ENCODE measurements at places on chromosomes 11 and 22.

- no peak for DNase-seq
Measured at GRCh38 chr11:73451896-73452295, 75.7 kb downstream of the RELT start.

GRCh38 chr11:65730461-65730860, 9.9 kb upstream of the RNASEH2C start:
- DNase-seq, result no peak

GRCh38 chr11:62253999-62254542, 12.0 kb downstream of the SCGB1D2 start:
- DNase-seq, result no peak

DNA sequence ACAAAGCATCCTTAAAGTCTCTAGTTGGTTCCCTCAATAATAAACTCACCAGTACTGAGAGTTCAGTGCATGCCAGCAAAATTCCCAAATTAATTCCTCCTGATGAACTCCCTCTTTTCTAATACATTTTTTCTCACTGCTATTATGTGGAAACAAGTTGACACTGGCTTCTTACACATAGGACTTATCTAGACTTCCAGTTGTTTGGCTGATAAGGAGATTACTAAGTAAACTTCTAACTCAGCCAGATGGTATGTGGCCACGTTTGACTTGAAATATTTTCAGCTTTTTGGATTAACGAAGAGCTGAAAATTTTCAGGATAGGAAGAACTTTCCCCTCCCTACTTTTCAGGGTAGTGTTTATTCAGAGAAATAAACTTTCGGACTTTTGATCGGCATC, 1154.2 kb upstream of the TENM4 start:
- DNase-seq, result no peak

- DNase-seq, result no peak
Measured at GRCh38 chr11:25350899-25351803, 854.3 kb downstream of the LUZP2 start.

DNA sequence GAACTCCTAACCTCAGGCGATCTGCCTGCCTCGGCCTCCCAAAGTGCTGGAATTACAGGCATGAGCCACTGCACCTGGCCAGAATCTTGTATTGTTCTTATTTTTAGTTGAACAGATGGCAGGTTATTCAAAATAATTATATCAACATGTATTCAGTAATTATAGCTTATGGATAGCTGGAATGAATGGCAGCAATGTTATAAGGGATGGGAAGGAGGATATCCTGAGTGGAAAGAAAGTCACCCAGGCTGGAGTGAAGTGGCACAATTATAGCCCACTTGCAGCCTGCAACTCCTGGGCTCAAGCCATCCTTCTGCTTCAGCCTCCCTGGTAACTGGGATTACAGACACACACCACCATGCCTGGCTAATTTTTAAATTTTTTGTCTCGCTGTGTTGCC, 88.1 kb downstream of the MED15 start:
- no peak for DNase-seq

DNA sequence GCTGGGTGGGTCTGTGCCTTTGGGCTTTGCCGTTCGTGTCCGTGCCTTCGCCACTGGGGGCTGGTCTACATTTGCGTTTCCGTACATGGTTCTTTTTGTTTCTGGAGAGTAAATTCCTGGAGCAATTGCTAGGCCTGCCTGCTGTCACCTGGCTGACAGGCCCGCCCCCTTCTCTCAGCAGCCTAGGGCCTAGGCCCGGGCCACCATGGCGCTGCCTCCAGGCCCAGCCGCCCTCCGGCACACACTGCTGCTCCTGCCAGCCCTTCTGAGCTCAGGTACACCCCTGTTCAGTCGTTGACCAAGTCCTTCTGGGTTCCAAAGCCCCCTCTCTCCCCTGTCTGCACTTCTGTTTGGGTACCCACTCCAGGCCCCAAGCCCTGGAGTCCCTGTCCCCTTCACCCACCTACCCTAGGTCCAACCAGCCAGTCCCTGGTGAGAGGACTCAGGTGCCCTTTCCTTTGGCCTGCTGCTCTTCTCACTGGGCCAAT, 649 bp downstream of the TMEM25 start:
- no peak for DNase-seq

GRCh38 chr11:77207618-77208313, 79.7 kb downstream of the MYO7A start:
- DNase-seq, result no peak

GRCh38 chr11:14969901-14970323, 2.2 kb downstream of the CALCA start:
- no peak for DNase-seq

DNA sequence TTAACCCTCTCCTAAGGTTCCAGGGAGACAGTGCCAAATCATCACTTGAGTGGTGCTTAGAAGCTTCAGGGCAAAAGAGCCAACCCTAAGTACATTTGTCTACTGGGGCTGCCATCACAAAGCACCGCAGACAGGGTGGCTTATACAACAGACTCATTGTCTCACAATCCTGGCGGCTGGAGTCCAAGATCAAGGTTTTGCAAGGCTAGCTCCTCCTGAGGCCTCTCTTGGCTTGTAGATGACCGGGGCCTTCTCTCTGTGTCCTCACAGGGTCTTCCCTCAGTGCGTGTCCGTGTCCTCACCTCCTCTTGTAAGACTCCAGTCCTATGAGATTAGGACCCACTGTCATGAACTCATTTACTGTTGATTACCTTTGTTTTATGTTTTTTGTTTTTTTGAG, 34.1 kb upstream of the CD81 start:
- no peak for DNase-seq

DNA sequence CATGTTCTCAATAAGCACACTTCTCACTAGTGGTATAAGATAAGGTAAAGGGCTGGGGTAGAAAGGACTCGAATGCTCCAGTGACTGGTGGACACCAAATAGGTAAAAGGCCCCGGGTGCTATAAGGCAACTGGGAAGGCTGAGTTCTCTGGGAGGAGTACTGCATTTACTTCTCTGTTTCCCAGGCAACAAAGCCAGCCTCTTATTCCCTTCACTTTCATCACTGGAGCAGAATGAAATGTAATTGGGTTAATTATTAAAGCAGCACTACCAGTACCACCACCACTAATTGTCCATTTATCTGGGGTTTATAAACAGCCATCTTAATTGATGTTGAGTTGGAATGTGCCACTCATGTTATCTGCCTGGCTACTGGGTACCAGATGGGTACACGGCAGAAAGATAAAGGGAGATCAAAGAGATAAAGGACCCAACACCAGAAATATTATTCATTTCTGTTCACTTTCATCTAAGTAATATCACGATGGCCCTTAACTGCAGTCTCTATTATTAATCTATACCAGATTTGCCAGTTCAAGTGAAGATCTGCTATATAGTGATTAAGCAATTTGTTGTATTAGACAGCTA, 94.4 kb upstream of the CHRM4 start:
- DNase-seq, result no peak

- DNase-seq, result no peak
Measured at GRCh38 chr22:26023104-26023775, 146.0 kb upstream of the SEZ6L start.

GRCh38 chr11:44766112-44766971, 39.6 kb downstream of the TSPAN18 start:
- no peak for DNase-seq

GRCh38 chr22:45564349-45565030, 61.8 kb downstream of the FBLN1 start:
- no peak for DNase-seq

DNA sequence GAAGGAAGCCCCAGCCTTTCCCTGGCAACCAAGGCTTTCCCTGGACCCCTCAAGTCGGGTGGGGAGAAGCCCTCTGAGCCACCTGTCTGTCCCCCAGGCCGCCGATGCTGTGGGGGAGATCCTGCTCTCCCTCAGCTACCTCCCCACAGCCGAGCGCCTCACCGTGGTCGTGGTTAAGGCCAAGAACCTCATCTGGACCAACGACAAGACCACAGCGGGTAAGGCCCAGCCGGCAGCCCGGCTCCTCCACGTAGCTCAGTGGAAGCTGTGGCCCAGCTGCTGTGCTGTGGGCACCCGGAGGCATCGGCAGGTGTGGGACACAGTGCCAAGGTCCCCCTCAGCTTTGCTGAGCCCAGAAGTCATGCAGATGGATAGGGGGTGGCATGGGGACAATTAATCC, 12.2 kb upstream of the RHOD start:
- no peak for DNase-seq

DNA sequence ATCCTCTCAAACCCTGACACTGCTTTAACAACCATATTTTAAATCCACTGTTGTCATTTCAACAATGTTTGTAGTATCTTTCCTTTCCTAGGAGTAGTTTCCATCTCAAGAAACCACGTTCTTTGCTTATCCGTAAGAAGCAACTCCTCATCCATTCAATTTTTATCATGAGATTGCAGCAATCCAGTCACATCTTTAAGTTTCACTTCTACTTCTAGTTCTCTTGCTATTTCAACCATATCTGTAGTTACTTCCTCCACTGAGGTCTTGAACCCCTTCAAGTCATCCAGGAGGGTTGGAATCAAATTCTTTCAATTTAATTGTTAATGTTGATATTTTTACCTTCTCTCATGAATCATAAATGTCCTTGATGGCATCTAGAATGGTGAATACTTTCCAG, 22.4 kb downstream of the CCDC82 start:
- no peak for DNase-seq

GRCh38 chr22:19622061-19622441, 92.3 kb upstream of the SEPTIN5 start:
- DNase-seq, result no peak

DNA sequence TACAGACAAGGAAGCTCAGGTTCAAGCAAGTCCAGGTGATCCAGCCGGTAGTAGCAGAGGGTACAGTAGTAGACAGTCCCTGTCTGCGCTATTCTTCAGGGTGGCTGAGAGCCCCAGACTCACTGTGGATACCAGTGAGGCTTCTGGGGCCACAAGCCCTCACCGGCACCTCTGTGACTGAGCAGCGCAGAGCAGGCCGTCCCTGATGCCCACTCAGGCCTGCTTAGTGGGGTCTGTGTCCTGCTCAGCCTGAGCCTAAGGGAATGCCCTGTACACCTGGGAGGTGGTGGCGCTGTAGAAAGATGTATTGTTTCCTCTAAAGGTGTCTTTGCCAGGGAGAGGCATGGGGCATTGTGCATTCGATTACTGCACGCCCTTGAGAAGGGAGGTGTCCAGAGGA, 143.8 kb downstream of the CACNA1I start:
- no peak for DNase-seq

- no peak for DNase-seq
Measured at GRCh38 chr11:116893906-116894305, 56.5 kb upstream of the APOA1 start.

DNA sequence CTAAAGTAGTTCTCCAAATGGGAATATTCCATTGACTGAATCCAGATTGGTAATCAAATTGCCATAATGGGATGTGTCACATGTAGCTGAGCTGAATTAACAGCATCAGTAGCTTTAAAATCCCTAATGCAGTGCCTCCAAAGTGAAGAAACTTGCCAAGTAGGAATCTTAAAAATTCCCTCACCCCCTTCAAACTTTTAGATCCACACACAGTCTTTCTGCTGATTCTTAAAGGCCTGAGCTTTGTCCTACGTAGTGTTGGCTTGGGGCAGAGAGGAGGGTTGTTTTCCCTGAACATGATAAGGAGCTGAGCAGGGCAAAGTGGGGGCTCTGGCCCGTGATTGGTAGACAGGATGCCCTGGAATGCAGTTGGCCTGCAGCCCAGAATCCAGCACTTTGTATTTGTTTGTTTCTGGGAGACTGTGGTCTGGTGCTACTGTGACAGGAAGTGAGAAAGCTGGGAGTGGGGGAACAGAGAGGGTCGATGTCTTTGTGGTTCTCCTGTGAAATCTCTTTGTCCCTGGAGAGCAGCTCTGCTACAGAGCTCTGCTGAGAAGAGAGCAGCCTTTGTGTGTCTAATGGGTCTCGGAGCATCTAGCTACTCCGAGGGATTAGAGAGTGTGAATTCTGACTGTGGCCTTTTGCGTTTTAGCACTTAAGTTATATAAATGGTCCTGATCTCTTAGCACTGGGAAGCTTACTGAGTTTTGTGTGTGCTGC, 16.9 kb downstream of the CTNND1 start:
- peak; percentile 67 for DNase-seq

GRCh38 chr11:61362542-61362875, 335 bp downstream of the TMEM138 start:
- DNase-seq, result no peak

DNA sequence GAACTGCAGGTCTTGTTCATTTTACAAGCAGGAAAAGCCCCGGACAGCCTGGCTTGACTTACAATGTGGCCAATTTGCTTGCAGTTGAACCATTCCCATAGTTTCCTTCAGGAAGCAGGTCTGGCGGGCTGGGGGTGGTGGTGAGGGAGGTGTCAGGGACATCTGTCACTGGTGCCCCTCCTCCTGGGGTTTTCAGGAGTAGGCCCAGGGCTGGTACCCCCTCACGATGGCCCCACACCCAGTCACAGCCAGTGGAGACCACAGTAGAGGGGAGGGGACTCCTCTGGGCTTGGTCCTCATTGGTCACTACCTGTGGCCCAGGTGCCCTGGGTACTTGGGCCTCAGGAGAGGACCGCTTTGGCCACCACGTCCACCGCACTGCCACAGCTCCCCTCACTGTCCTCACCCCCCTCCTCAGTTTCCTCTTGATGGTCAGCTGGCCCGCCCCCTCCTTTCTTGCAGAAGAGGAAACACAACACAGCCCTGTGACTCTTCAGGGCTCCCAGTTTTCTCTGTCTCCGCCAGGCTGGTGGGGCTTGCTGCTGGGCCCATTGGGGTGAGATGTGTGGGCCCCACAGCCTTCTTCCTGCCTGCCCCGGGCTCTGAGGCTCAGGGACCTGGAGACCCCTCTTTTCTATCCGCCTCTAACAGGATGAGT, 39.8 kb upstream of the SHISAL1 start:
- no peak for DNase-seq

DNA sequence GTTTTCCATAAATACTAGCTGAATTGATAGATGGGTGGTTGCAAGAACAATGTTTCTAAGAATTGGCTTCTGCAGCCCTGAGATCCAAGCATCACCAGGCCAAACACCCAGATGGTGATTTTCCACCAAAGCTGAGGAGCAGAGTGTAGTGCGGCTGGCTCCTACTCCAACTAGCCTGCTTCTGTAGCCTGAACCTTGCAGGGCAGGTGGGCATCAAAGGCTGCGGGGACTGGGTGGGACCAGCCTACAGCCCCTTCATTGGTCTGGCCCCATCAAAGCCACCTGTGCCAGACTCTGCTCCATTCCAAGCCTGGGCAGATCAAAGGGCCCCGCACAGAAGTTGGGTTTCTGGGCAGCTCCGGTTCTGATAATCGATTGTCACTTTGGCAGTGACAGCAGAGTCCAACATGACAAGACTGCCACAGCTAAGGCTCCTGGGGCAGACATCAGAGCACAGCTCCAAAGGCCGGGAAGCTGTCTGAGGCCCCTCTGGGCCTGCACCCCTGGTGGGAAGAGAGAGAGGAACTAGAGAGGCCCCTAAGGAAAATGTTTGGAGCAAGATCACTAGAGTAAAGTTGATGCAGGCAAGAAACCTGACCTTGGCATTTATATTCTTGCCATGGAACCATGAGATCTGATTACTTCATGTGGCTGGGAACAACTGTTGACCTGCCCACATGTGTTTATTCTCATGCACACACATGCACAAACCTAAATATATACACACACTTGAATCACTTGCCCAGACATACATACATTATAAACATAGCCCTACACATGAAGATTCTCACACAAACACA, 582.9 kb downstream of the INSC start:
- DNase-seq, result no peak

- no peak for DNase-seq
Measured at GRCh38 chr11:103928802-103929161, 107.7 kb upstream of the DDI1 start.

- no peak for DNase-seq
Measured at GRCh38 chr11:121889186-121889585, 226.8 kb downstream of the BLID start.

GRCh38 chr11:117960406-117960805, 25.8 kb upstream of the IL10RA start:
- no peak for DNase-seq

- no peak for DNase-seq
Measured at GRCh38 chr11:68784653-68785052, 33.3 kb upstream of the TESMIN start.

Measured in H54 (cell line).